ENCODE measurements at places on chromosomes 5 and 9. TPM values are rescaled to one million over a fixed set of nuclear protein-coding genes. Genes with fewer than 3 reads are reported as not detected.

Gene ADGRD2
- total RNA-seq, result not detected

Gene PCDHGB4
- 21.5 TPM for total RNA-seq

Gene SLC1A3
- total RNA-seq, result 8.3 TPM

Gene IRX1
- not detected for total RNA-seq

Gene ZNF366
- total RNA-seq, result not detected

Gene LRRC14B
- total RNA-seq, result not detected

Gene TMC1
- not detected for total RNA-seq

Gene HTR4
- total RNA-seq, result not detected

Gene RAB24
- 33.4 TPM for total RNA-seq

Gene MYOT
- total RNA-seq, result not detected

Gene SPATA31E1
- total RNA-seq, result not detected

Gene GPRIN1
- 6.3 TPM for total RNA-seq

Gene ZDHHC11B
- 0.29 TPM for total RNA-seq

Gene MORN5
- total RNA-seq, result not detected

Gene EIF4EBP3
- total RNA-seq, result 1.5 TPM

Gene SYK
- total RNA-seq, result not detected

Gene ZDHHC11
- total RNA-seq, result 2.8 TPM

Gene FCN2
- total RNA-seq, result not detected

Gene PDCD1LG2
- total RNA-seq, result 5.3 TPM

Gene GLIPR2
- total RNA-seq, result 62.5 TPM

Gene PCDHA9
- under 0.01 TPM for total RNA-seq

Gene DND1
- total RNA-seq, result 0.17 TPM

Gene C9orf153
- total RNA-seq, result 0.50 TPM

Gene RGS7BP
- total RNA-seq, result not detected
